ENCODE measurements at places on chromosomes 2 and 18.

- no peak for DNase-seq
These were observed 160.8 kb downstream of the ACKR3 start for GRCh38 chr2:236730393-236730792.

- DNase-seq, result no peak
These were observed 3.6 kb upstream of the SH2D6 start for GRCh38 chr2:85414761-85415553.

GRCh38 chr2:61538920-61539520 lies 864 bp upstream of the XPO1 start:
- no peak for DNase-seq

DNA sequence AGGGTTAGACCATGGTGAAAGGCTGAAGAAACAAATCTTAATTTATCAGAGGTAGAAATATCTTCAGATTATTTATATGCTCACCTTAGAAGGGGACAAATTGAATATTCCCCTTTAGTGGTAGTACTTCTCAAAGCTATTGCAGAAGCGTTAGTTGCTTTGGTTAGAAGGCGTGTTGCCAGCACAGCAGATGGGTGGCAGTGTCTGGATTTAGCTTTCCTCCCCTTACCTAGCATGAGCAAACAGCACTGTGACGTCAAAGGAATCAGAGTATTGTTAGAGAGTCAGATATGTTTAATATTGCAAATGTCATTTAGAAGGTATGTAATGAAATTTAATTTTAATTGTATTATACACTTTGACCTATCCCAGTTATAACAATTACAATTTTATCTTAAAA lies 27.2 kb upstream of the GALR1 start:
- no peak for DNase-seq

DNA sequence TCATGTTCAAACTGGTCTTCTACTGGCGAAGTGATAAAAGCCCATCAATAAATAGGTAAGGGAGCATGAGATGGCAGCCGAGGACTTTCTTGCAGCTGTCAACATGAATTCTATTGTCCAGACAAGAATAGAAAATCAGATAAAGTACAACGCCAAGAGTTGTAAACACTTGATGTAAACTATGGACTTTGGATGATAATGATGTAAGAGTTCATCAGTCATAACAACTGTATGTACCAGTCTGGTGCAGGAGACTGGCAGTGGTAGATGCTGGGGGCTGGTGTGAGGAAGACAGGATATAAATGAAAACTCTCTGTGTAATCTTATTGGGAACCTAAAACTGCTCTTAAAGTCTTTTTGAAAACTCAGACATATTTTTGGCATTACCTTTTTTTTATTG lies 155.9 kb upstream of the RASGRP3 start:
- DNase-seq, result no peak

DNA sequence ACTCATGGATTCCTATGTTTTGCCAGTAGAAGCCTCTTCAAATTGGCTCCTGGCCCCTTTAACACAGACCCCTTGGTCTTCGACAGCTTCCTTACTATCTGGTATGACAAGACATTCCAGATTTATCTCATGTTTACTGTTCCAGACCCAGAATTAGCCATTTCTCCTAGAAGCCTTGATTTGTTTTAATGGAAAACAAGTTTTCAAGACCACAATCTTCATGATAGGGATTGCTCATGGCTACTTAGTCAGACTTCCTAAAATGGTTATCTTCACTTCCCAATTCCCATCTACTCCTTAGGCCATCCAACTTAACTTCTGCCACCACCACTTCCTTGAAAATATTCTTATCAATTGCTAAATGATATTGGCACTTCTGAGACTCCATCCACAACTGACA lies 63.2 kb downstream of the TTC32 start:
- DNase-seq, result no peak

DNA sequence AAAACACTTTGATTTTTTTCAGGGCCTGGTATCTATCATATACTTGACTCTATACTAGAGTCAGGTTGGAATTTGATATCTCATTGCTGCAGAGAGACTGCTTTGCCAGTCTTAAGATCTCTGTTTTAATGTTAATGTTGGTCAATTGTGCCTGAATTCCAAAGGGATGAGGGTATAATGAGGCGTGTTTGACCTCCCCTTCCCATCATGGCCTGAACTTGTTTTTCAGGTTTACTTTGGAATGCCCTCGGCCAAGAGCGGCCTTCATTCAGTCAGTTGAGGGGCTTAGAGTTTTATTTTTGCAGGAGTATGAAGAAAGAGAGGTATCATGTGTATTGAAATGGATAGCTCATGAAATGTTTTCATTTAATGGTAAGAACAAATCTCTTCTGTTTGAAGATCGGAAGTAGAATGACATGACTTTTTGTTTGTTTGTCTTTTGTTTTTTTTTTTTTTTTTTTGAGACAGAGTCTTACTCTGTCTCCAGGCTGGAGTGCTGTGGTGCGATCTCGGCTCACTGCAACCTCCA lies 119.0 kb downstream of the KIAA1328 start:
- no peak for DNase-seq

- DNase-seq, result no peak
These were observed 2.9 kb upstream of the MRPL44 start for GRCh38 chr2:223954401-223954800.

- DNase-seq, result no peak
These were observed 86.5 kb downstream of the CDCA7 start for GRCh38 chr2:173441222-173441621.

- no peak for DNase-seq
These were observed 106.8 kb upstream of the TMEM178A start for GRCh38 chr2:39558906-39559305.

GRCh38 chr2:67260343-67261277 lies 136.5 kb upstream of the ETAA1 start:
- no peak for DNase-seq

GRCh38 chr18:11516751-11517503 lies 92.5 kb upstream of the SLC35G4 start:
- no peak for DNase-seq

DNA sequence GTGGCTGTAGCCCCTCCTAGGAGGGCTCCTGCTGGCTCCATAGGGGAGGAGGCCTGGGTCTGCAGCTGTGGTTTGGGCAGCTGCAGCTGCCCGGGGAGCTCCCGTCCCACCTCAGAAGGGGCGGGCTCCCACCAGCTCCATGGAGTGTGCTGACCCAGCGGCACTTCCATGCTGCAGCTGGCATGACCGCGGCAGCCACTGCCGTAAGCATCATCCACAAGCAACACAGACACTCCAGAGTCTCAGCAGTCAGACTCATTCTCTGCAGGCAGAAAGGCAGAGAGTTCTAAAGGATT lies 660.1 kb upstream of the RAB6C start:
- no peak for DNase-seq

DNA sequence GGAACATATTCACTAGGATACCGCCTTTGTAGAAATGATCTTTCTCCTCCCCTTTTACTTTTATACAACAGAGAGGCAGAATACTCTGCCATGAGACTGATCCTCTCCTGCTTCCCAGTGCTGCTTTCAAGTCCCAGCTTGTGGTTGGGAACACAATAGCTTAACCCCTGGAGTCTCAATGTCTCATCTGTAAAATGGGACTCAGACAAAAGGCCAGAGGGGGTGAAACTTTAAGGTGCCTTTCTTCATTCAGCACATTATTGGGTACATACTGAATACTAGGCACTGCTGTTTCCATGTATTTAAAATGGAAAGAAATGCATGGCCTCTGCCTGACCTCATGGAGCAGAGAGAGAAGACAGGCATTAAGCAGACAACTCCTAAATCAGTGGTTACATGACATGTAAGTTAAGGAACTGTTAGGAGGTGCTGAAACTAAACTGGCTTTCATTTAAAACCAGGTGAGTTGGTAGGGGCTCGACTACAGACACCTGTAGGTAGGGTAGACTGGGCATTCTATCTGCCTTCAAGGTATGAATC lies 53.8 kb downstream of the MAP4K4 start:
- no peak for DNase-seq

DNA sequence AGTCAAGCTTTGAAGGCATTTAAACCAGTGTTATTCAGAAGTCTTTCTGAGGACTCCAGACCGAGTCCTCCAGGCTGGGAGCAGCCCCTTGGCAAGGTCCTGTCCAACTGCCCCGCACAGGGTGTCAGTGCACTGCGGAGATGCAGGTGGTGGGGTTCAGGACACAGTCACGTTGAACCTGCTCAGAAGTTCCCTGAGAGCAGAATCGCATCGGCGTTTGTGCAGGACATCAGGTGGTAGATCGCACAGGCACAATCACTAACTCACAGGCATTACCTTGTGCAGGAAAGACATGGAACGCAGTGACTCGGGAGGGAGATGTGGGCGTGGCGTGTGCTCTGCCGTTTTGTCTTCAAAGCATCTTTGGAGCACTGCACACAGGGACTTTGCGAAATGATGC lies 10.4 kb downstream of the COPS9 start:
- no peak for DNase-seq

GRCh38 chr2:17759805-17760204 lies 5.9 kb downstream of the GEN1 start:
- DNase-seq, result no peak

DNA sequence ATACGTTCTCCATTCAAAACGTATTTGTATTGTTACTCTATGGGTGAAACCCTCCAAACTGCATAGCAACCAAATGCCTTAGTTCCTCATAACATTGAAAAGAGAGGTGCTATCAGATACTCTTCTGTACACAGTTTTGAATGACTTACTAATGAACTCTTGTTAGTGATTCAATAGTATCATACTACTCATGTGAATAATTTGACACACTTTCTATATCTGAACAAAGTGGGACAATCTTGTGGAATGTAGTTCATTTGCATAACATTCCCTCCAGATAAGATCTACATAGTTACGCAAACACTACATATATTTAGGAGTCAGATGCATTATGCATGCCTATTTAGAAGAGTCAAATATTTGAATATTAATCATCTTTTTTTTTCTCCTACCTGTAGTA lies 232.0 kb upstream of the NRXN1 start:
- DNase-seq, result no peak

GRCh38 chr2:64394153-64394552 lies 59.8 kb upstream of the LGALSL start:
- no peak for DNase-seq

DNA sequence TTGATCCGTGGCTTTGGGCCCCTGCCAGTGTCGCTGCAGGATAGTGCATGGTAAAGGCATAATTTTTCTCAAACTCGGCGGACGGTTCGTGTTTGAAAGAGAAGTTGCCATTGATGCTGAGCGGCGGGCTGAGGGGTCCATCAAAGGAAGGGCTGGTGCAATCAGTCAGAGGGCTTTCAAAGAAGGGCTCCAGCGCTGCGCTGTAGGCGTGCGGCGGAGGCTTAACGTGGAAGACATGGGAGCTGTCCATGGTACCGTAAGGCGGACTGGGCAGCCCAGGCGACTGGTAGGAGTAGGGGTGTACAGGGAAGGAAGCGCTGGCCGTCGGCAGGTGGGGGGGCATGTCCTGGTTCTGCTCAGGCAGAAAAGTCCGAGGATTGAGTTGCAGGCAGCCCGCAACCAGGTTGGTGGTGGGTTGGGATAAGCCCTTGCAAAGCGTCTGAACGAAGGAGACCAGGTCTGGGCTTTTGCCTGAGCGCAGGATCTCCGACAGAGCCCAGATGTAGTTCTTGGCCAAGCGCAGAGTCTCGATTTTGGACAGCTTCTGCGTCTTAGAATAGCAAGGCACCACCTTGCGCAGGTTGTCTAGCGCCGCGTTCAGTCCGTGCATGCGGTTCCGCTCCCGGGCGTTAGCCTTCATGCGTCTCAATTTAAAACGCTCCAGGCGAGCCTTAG lies 2.3 kb downstream of the NEUROD1 start:
- no peak for DNase-seq

- no peak for DNase-seq
These were observed 135.6 kb upstream of the SP5 start for GRCh38 chr2:170579511-170579910.

GRCh38 chr2:158619496-158619895 lies 162.7 kb downstream of the PKP4 start:
- no peak for DNase-seq

DNA sequence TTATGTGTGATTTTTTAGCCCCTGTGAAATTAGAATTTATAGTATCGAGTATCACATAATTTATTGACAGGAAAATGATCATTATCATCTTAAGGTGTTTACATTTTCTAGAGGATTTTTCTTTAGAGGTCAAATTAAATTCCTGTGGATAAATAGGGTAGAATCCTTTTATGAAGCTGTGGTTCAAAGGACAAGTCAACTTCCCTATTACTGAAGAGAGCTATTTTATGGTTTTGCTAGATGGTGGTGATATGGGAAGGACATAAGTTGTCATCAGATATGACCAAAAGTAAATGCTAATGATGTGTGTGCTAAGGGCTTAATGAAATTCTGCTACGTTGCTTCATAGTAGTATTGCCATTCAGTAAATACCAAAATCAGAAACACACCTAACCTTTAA lies 80.1 kb downstream of the EML4 start:
- DNase-seq, result no peak

DNA sequence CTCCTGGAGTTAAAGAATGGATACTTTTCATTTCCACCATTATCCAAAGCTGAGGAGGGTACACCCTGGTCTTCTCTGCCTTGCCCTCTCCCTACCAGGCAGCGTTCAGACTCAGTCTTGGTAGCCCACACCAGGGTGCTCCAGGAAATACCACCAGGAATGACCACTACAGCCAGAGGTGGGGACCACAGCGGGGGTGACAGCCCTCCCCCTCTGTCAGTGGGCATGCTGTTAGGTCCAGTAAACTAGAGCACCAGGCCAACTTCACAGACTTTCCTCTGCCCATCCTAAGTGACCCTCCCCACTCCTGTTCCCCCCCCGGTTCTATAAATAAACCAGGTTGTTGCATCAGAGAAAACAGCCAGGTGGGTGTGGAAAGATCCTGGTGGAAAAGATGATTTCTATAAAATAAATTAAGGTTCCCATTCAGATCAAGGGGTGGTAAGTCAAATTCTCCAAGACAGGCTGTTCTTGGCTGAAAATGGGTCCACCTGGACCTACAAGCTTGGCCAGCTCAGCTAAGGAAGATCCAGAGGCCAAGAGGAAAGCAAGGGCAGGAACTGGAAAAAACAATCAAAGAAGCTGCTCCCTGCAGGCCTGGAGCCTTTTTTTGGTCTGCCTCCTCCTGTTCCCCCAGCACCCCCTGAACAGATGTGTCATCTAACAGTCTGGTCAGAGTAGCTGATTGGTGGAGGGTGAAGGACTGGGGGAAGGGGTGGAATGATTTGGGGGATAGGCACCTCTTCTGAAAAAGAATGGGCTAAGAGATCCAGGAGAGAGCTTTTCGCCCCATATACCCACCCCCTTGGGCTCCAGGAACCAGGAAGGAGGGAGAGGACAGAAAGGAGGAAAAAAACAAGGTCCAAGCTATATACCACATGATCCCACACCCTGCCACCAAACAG lies 2.3 kb downstream of the RAB11FIP5 start:
- DNase-seq, result no peak

- no peak for DNase-seq
These were observed 201.1 kb upstream of the HDAC4 start for GRCh38 chr2:239601880-239602279.

GRCh38 chr2:102335871-102336366 lies 19.7 kb upstream of the IL18R1 start:
- no peak for DNase-seq

- peak; percentile 42 for DNase-seq
These were observed 39.1 kb upstream of the FAM136A start for GRCh38 chr2:70340761-70341476.

GRCh38 chr18:9691235-9691634 lies 16.9 kb upstream of the RAB31 start:
- DNase-seq, result no peak

GRCh38 chr18:48743886-48744285 lies 205.1 kb downstream of the CTIF start:
- no peak for DNase-seq
